ENCODE measurements at places on chromosomes 3 and 15.

DNA sequence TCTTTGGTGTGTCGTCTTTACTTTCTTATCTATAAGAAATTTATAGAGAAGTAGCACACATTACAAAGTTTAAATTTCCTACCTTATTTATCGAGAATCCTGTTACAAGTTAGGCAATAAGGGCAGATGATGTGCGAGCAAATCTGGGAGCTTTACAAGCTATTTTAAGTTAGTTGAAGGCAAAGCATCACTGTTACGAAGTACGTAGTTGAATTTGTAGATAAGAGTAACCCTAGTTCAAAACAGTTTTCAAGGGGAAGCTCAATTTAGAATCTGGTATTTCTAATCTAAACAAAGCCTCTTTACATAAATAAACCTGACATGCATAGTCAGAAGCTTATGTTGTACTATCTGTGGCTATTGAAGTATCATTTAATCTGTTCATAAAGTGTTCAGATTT is 8.4 kb downstream of the KBTBD8 start:
- no peak for DNase-seq

DNA sequence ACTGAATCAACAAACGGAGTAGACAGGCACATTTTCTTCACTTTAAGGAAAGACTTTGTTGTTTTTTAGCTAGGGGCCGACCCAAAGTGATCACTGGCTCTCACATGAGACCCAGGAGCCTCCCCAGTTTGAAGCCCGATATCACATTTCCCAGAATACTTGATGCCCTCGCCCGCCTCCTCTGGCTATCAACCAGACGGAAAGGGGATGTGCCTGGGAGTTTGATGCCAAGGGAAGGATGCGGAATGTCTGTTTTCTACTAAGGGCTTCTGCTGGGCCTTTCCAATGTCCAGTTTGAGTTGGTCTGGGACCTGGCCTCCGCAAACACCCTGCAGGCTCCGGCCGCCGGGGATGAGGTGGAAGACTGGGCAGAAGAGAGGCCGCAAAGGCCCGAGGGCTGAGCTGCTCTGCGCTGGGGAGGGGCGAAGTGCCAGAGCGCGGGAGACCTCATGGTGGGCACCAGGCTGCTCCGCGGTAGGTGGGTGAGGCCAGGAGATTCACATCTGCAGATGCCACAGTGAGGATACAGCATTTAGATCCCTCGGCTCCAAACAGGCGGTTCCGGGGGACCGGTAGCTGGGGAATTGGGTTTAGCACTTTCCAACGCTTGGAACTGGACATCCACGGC is 491 bp upstream of the ZNF774 start:
- DNase-seq: peak; percentile 3

- DNase-seq: no peak
Observed at GRCh38 chr3:150242220-150242936, 165.7 kb upstream of the TSC22D2 start.

DNA sequence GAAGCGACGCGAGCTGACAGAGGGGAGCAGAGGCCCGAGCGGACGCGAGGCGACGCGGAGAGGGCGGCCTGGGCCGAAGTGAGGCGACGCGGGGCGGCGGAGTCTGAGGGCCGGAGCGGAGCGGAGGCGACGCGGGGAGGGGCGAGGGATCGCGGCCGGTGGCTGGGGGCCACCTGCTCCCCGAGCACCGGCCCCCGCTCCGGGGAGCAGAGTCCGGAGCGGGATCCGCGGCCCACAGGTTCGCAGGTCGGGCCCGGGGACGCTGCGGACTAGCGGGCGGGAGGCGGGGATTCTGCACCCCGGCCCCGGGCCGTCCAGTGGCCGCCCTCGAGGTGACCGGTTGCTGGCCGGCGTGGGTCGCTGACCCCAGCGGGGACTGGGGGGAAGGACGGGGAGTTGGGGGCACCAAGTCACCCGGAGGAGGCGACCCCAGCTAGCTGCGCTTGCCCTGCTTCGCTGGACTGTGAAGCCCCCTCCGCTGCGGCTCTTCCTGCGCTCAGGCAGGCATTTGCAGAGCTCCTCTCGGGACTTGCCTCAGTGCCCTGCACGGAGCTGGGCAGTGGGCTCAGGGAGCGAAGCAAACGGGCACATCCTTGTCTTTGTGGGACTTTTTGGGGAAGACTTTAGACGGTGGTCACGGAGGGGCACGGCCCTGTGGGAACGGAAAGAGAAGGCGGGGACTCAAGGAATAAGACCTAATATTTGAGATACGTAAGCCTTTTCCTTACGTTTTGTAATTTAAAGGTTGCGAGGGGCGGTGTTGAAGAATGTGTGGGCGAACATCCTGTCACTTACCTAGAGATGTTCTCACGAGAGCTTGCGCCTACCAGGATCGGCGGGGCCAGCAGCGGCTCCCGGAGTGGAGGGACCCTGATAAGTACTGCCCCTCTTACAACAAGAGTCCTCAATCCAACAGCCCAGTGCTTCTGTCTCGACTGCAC is 566 bp downstream of the HMCES start:
- DNase-seq: peak; percentile 14

DNA sequence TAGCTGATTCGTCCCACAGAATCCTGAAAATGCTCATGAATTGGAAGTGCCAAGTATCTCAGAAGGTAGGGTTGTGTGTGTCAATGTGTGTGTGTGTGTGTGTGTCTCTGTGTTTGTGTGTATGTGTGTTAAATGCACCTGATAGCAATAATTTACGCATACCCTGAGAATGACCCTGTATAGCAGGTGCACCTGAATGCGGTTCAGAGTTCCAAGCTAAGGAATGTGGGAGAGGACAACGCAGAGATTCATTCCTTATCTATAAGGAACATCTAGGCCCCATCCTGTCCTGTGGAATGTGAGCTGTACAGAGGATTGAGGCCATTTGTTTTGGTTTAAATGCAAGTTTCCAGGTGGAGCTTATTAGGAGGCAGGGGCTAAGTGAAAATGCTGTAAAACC is 49.1 kb upstream of the NEDD4 start:
- no peak for DNase-seq

GRCh38 chr3:168707900-168708299 is 612.2 kb upstream of the GOLIM4 start:
- DNase-seq: no peak

- no peak for DNase-seq
Observed at GRCh38 chr3:170734043-170734734, 135.8 kb downstream of the RPL22L1 start.

DNA sequence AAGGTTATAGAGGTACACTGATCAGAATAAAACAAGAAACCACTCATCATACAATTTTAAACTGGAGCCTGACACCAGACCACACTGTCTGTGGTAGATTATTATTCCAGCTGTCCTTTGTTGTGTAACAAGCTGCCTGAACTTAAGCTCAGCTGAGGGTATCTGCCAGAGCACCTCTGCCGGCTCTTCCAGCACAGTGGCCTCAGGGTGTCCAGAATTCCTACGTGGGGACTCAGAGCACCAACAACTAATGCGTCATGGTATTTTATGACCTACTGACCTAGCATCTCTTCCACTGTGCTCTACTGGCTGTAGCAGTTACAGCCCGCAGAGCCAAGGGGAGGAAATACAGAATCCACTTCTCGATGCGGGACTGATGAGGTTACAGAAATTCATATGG is 15.6 kb upstream of the RAF1 start:
- DNase-seq: no peak

DNA sequence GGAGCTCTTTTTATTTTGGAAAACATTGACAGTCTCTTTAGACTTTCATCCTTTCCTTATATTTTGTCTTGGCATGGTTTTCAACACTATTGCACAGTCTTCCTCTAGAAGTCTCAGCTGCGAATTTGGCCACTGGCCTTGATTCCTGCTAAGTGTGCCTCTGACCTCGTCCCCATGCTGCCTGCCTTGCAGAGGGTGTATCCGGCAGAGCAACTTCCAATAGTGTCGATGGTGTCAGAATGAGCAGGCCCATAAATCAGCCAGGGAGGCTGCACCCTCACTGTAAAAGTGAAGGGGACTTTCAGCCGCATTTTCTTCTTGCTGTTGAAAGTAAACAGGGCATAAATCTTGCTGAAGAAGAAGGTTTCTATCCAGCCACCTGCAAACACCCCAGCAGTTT is 336.7 kb upstream of the TRIM42 start:
- no peak for DNase-seq

DNA sequence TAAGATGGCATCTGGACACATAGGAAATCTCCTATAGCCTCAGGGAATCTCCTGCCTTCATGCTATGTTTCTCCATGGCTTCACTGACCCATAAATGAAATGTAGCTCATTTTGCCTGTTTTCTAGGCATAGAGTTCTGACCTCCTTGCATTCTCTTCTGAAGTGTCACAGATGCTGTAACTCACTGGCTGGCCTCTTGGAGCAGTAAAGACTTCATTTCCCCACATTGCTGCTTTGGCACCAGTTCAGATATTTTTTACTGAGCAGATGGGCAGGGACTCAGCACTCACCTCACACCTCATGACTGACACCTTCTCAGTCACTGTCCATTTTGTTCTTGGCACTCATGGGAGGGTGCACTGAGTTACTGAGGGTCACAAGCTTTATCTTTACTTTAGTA is 286.7 kb upstream of the TGFBR2 start:
- peak; percentile 9 for DNase-seq

DNA sequence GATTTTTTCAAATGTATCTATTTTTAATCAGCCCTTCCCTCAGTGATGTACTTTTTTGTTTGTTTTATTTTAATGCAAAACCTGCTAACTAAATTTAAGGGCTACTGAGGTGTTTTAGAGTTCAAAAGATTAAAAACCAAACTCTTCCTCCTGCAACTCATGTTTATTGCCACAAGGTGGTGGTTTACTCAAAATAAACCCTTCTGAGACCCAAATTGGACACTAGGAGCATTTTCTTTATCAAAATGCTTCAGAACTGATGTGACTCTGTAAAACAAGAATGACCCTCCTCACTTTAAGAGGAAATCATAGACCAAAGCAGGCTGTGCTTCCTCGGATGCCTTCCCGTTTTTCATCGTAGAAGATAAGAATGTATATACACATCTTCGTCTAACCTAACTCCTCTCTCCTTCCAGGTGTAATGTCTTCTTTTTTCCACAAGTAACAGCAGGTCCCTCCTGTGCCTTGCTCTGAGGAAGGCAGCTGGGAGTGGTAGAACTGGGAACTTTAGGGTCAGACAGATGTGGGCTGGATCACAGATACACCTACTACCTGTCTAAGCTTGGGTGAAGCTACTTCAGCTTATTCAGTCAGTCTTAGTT is 2.9 kb upstream of the NME9 start:
- no peak for DNase-seq

GRCh38 chr3:67377299-67377698 is 277.1 kb downstream of the SUCLG2 start:
- DNase-seq: no peak

DNA sequence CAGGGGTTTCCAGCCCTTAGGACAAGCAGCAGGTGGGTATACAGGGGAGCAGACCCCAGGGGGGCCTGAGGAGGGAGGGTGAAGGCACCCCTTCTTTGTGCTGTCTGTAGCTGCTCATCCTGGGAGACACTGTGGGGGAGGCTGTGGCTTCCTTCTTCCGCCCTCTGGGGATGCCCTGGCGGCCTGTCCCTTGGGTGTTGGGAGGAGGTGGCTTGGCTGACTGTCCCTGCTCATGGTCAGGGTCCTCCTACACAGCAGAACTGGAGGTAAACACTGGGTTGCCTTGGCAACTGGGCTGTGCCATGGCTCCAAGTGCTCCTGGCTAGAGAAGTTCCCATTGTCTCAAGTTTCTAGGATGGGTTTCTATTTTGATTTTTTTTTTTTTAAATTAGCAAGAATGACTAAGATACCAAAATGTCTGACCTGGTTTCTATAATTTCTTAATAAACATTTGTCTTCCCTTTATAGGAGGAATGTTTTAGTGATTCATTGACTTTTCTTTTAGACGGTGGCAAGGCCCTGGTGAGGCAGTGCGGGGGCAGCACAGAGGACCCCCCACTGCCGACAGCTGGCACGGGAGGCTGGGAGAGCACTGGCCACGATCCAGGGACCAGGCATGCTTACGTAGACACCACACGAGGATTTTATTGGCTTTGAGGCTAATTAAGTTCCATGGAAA is 12.4 kb downstream of the KLF13 start:
- no peak for DNase-seq

GRCh38 chr3:129514110-129514509 is 14.3 kb upstream of the RHO start:
- no peak for DNase-seq

- DNase-seq: no peak
Observed at GRCh38 chr15:39054128-39054732, 489.6 kb upstream of the RASGRP1 start.

- DNase-seq: no peak
Observed at GRCh38 chr15:57334257-57334656, 42.0 kb upstream of the CGNL1 start.

- no peak for DNase-seq
Observed at GRCh38 chr3:9552252-9552999, 1.2 kb downstream of the LHFPL4 start.

- no peak for DNase-seq
Observed at GRCh38 chr3:184656829-184657681, 54.8 kb downstream of the MAGEF1 start.

DNA sequence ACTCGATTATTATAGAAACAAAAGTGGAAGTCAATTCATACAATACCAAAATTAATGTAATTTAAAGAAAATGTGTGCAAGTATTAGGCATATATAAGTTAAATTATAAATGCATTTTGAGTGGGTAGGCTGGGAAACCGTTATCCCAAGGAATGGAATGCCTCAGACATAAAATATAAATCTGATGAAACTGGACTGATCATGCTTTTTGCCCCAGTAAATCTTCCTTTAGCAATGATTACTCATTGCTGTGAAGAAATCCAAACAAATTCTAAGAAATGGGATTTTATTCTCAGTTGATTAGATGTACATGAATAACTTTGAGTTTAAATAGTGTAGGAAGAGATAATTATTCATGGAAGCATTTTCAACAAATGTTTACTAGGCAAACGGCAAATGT is 185.5 kb upstream of the KCNMB2 start:
- DNase-seq: no peak

DNA sequence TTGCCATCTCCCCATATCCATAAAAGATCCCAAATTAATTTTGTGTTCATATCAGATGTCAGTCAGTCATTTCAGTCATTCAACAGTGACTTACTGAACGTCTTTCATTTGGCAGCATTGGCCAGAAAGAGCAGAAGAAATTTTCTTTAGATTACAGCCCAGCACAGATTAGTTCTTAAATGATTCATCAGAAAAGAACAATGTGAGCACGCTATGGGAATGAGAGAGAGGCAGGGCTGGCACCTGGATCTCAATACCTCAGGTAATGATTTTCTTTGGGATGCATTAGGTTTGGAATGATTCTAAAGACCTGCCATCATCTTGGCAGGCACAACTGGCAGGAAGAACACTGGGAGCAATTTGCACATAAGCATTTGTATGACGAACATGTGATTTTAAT is 41.6 kb downstream of the FBN1 start:
- no peak for DNase-seq

DNA sequence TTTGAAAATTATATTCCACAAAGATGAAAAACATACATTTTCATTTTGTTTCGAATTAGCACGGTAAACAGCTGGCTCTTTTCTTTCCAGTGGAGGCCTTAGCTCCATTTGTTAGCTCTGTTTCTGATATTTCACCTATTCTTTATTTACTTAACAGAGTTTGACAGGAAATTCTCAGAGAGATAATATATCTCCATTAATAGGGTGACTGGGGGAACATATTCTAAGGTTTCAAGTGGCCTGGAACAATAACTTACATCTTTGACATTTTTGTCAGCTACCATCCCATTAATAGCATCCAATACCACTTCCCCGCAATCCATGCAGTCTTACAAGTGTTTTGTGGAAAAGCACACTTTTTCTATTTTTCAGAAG is 577.6 kb upstream of the MDFIC2 start:
- DNase-seq: no peak

GRCh38 chr3:130517602-130518001 is 625 bp downstream of the COL6A6 start:
- no peak for DNase-seq

Data from activated CD8-positive, alpha-beta memory T cell treated with anti-CD3 and anti-CD28 coated beads for 1 hour (primary cell).